ENCODE measurements at places on chromosomes 11 and 22.
A peak's percentile ranks its signal among the peaks of the same experiment; 100 is the strongest.

GRCh38 chr22:48276994-48277867 is 1514.8 kb downstream of the TBC1D22A start:
- DNase-seq = no peak

DNA sequence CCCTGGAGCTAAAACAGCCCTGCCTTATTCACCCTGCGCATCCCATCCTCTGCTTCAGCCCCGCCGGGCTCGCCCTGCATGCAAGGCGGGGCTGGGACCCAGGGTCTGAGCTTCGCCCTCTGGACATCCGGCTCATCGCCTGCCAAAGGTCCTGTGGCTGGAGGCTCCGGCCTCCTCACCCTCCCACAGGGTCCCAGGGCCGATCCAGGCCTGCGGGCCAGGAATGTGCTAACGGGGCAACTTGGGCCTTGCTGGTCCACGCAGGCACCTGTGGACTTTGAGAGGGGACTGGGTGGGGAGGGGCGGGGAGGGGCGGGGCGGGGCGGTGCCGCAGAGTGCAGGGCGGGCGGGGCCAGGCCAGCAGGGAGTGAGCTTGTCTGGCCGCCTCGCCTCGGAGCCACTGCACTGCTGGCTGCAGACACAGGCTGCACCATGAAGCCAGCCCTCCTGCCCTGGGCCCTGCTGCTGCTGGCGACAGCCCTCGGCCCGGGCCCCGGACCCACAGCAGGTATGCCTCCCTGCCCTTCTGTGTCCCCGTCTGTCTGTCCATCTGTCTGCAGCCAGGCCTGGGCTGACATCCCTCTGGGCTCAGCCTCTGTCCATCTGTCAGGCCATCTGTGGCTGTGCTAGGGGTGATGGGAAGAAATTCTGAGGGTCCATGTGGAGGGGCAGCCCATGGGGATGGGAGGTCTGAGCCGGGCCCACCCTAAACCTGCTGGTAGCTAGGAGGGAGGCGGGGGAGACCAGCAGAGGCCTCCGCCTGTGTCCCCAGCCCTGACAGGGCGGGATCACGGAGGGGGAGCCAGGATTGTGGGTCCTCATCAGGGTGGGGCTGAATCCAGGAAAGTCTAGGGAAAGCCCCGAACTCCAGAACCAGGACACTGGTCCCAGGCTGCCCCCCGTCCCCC is at the start of gene SUSD2:
Gene SUSD2 (plus strand): TSS at position 400 of the 908 bp plus-strand sequence. CDS start 33 bp downstream, at position 433.
- no peak for DNase-seq

DNA sequence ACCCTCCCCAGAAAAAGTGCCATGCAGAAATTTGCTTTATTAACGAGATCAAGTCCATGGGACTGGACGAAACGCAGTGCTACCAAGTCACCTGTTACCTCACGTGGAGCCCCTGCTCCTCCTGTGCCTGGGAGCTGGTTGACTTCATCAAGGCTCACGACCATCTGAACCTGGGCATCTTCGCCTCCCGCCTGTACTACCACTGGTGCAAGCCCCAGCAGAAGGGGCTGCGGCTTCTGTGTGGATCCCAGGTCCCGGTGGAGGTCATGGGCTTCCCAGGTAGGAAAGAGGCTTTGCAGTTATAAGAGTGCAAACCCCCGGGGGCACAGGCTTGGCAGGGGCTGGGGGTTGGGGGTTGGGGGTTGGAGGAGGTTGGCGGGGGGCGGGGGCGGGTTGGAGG is 4.2 kb downstream of the APOBEC3H start:
- no peak for DNase-seq

DNA sequence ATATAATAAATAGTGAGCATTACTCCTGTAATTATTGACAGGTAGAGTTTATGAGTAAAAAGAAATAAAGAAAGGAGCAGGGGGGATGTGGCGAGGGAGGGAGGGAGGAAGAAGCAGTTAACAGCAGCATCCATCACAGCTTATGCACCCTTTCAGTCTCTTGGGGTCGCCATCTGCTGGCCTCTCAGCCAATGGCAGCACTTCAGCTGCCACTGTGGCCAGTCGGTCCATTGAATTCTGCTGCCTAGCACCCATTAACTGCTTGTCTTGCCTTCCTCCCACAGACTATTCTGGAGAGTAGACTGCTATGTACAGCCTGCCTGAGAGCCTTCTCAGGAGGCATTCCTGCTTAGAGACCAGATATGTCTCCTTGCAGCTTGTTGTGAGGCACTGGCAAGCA is 388.3 kb downstream of the TENM4 start:
- DNase-seq = no peak

DNA sequence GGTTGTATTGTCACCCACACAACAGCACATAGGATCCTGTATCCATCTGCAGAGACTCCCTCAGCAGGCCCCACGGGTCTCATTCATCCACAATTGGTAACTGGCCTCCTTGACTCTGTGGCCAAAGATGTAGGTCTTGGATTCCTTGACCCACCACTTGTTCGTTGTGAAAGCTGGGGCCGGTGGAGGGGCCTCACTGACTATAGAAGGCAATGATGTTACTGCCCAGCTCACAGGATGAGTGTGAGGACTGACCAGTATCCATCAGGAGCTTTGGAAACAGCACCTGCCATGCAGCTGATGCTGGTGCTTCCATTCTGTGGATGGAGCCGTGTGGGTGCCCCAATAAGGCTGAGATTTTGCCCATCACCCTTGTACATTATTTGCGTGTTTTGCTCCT is 615.7 kb downstream of the BRD1 start:
- DNase-seq = no peak

GRCh38 chr22:36852056-36852973 is 8.5 kb upstream of the NCF4 start:
- DNase-seq = no peak

DNA sequence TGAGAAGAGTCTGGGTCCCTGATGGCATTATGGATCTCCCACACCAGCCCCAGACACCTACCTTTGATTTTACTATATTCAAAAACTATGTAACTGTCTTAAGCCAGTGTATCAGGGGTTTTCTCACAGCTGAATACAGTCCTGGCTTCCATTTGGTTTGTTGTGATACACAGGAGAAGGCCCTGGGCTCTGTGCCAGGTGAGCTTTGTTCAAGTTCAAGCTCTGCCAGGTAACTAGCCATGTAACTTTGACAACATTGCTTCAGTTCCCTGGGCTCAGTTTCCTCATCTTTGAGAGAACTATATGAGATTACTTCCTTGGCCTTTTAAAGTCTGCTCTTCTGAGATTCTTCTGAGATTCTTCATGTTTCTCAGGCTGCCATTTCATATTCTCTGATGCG is 327.5 kb upstream of the TENM4 start:
- no peak for DNase-seq

GRCh38 chr11:40292721-40293508 is 1166.5 kb downstream of the LRRC4C start:
- DNase-seq = no peak

- no peak for DNase-seq
Measured at GRCh38 chr11:101516546-101516945, 67.3 kb downstream of the TRPC6 start.

GRCh38 chr11:125063429-125064043 is 431 bp downstream of the SLC37A2 start:
- DNase-seq = peak; percentile 20

DNA sequence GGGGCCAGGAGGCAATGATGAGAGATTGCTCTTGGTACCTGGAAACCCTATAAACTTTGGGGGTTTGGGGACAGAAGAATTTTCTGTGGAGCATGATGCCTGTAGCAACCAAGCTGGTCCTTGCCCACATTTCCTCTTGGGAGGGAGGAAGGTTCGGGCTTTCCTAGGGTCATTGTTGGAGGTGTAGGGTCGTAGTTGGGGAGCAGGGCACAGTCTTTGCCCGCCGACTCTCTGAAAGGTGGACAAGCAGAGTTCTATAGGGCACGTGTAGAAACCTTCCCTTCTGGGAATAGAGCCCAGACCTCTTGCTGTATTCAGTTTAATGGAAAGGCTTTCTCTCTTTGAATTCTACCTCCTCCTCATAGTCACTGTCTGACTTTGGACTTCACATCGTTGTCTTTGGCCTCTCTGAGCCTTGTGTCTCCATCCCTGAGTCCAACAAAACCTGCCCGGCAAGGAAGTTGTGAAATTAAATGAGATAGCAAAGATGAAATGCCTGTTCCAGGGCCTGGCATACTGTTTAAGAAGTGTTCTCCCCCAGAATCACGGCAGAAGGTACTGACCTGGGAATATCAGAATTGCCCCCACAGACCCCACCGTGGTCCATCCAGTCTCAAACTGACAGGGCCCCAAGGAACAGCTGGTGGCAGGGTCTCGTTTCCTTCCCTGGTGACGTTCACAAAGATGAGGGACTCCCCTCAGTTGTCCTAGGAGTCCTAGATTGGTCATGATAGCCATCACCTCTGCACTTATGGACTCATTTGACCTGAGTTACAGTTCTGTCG is 1.6 kb downstream of the PRDM11 start:
- DNase-seq = no peak

GRCh38 chr22:49535126-49535525 is 292.5 kb downstream of the BRD1 start:
- DNase-seq = no peak

DNA sequence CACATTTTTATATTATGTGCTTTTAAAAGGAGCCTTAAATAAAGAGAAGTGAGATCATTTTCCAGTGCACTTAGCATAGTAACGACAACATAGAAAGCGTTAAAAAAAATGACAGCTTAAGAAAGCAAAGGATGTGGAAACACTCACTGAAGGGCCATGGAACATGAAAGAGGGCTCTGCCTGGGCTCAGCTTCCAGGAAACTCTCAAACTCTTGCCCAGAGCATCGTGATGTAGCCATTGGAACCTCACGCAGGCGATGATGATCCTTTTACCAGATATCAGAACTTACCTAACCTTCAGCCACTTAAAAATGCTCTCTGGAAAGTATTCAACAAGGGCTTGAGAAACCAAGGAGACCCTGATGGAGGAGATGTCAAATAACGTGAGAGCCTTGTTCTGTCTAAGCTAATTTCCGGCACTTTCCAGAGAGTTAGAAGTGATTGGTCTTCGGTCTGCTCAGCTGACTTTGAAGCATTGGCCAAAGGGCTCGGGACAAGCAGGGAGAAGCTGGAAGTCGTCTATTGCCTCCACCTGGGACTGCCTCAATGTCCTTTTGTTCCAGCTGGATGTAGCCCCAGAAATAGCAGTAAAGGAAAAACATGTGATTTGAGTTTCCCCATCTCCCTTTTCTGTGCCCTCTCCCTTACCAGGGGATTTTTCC is 21.5 kb upstream of the ETS1 start:
- no peak for DNase-seq

All from germinal center (tissue), 1 donor.